ENCODE measurements at places on chromosomes 7 and 10.

- no peak for DNase-seq
These were observed 528.9 kb downstream of the MAGI2 start for GRCh38 chr7:78924581-78924980.

GRCh38 chr7:137836541-137836940 lies 10.2 kb downstream of the DGKI start:
- no peak for DNase-seq

DNA sequence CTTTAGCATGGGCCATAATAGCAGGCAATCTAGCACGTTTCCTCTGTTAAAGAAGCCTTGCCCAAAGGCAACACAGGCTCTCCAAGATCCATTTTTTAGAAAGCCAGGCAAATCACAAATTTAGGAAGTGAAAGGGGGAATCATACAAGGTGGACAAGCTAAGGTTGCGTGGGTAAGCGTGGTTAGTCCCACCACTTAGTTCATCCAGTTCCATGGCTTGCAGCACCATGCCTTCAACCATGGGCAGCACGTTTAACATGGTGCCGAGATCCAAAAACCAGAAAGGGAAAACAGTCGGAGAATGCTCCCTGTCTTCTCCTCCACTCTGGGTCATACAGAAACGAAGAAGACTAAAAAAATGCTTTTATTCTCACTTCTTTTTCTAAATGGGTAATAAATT lies 234.4 kb upstream of the IMMP2L start:
- no peak for DNase-seq

- DNase-seq = no peak
These were observed 102.3 kb downstream of the NPTX2 start for GRCh38 chr7:98719396-98719795.

- DNase-seq = no peak
These were observed 62.7 kb upstream of the RNF32 start for GRCh38 chr7:156577645-156578577.

DNA sequence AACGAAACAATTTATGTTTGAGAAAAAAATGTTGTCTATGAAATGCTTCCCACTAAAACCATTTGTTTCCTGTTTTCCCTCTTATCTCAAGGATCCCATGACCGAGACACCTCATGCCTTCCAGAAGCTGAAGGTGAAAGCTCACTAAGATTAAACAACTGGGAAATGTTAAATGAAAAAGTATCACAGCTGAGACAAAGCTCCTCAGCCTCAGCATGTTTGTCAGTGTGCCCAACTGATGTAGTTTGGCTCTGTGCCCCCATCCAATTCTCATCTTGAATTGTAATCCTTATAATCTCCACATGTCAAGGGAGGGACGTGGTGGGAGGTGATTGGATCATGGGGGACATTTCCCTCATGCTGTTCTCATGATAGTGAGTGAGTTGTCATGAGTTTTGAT lies 327.3 kb downstream of the HTR7 start:
- DNase-seq = no peak

DNA sequence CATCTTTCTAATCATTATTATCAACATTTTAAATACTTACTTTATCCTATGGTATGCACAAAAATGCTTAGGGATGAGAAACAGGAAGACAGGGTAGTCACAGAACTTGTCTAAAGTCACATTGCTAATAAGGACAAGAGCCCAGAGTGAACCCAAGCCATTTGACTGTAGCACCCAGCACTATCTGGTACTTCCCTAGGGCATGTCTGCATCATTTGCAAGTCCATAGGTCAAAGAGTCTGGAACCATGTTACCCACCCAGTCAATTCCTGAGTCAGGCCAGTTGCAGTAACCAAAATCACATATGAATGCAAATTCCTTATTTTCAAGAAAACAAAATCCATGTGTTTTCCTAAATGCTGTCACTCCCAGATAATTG lies 19.1 kb downstream of the ASAH2 start:
- no peak for DNase-seq

GRCh38 chr7:127854383-127854782 lies 176.9 kb downstream of the LRRC4 start:
- no peak for DNase-seq

DNA sequence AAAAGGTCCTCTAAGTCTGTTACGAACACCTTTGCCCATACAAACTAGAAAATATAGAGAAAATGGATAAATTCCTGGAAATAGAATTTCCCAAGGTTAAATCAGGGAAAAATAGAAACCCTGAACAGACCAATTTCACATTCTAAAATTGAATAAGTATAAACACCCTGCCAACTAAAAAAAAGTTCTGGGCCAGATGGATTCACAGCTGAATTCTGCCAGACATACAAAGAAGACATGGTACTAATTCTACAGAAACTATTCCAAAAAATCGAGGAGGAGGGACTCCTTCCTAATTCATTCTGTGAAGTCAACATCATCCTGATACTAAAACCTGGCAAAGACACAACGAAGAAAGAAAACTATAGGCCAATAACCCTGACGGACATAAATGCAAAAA lies 400.4 kb upstream of the SEMA3A start:
- no peak for DNase-seq

GRCh38 chr10:84945791-84946190 lies 617.4 kb downstream of the CCSER2 start:
- no peak for DNase-seq

- no peak for DNase-seq
These were observed 574.5 kb downstream of the ZWINT start for GRCh38 chr10:55786461-55787050.

DNA sequence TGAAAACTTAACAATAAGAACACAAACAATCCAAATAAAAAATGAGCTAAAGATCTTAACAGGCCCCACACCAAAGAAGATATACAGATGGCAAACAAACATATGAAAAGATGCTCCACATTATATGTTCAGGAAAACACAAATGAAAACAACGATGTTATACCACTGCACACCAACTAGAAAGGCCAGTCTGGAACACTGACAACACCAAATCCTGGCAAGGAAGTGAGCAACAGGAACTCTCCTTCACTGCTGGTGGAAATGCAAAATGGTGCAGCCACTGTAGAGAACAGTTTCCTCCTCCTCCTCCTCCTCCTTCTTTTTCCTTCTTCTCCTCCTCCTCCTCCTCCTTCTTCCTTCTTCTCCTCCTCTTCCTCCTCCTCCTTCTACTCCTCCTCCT lies 12.2 kb upstream of the NCAPG2 start:
- DNase-seq = no peak

- DNase-seq = no peak
These were observed 94.3 kb upstream of the PDE1C start for GRCh38 chr7:32164341-32164996.

DNA sequence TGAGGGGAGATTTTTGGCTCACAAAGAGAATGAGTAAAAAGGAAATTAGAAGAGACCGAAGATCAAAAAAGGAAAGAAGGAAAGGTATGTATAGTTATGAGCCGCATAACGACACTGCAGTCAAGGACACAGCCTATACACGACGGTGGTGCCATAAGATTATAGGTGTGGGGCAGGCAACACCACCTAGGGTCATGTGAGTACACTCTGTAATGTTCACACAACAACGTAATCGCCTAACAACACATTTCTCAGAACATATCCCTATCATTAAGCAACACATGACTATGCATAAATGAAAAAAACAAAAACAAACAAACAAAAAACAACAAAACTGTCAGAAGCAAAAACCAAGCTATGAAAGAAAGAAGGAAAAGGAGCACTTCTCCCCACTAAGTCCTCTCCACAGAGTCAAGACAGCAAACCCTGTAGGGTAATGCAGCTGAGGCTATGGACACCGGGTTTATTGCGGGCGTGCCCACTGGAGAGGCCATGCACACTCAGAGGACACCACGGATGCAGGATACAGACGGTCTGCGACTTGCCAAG lies 45.1 kb downstream of the PIP4K2A start:
- DNase-seq = no peak

DNA sequence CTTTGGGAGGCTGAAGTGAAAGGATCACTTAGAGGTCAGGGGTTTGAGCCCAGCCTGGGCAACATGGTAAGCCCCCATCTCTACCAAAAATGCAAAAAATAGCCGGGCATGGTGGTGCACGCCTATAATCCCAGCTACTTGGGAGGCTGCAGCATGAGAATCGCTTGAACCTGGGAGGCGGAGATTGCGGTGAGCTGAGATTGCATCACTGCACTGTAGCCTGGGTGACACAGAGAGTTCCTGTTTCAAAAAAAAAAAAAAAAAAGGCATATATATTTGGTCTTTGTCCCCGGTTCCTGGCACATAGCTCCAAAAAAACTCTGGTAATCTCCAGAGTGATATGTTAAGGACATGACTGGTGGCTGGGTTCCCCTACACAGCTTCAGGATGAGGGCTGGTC lies 147.3 kb downstream of the SEC23IP start:
- DNase-seq = no peak

- no peak for DNase-seq
These were observed 264.3 kb downstream of the CACNA2D1 start for GRCh38 chr7:82179311-82179710.

DNA sequence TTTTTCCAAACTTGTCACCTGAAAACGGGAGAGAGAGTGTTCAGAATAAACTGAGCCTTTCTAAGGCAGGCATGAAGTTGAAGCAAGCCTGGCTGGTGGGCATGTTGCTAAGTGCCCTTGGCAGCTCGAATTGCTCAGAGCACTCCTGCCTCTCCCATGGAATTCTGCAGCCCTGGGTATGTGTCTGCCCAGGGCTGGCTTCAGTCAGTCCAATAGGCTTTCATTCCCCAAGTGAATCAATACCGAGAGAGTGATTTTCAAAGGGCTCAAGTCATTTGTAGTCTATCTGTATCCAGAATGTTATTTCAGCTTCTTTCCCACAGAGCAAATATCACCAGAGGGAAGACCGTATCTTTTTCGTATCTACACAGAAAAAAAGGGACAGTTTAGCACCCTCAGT lies 415.5 kb upstream of the COBL start:
- no peak for DNase-seq

DNA sequence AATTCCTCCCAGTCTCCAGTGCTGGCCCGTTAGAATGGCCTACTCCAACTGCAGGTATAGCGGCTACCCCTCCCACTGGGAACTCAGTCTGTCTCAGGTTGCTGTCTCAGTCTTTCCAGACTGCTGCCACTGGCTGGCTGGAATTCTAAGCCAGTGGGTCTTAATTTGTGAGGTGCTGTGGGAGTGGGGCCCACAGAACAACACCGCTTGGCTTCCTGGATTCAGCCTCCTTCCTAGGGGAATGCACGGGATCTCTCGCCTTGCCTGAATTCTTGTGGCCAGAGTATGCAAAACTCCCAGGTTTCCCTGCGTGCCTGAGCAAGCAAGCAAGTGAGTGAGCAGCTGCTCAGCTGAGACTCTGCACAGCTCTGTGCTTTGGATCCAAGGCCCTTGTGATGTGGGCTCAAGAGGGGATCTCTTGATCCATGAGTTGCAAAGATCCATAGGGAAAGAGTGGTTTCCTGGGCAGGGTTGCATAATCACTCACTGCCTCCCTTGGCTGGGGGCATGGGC lies 41.5 kb upstream of the GPR141 start:
- DNase-seq = no peak

GRCh38 chr7:92057375-92057774 lies 76.9 kb downstream of the CYP51A1 start:
- DNase-seq = no peak

- no peak for DNase-seq
These were observed 203.1 kb upstream of the PTN start for GRCh38 chr7:137546671-137547070.

- DNase-seq = no peak
These were observed 199.2 kb downstream of the MALRD1 start for GRCh38 chr10:19247843-19248242.

GRCh38 chr7:30472784-30473775 lies 5.5 kb downstream of the NOD1 start:
- DNase-seq = no peak

GRCh38 chr7:2217716-2218443 lies 14.9 kb downstream of the MAD1L1 start:
- DNase-seq = no peak

DNA sequence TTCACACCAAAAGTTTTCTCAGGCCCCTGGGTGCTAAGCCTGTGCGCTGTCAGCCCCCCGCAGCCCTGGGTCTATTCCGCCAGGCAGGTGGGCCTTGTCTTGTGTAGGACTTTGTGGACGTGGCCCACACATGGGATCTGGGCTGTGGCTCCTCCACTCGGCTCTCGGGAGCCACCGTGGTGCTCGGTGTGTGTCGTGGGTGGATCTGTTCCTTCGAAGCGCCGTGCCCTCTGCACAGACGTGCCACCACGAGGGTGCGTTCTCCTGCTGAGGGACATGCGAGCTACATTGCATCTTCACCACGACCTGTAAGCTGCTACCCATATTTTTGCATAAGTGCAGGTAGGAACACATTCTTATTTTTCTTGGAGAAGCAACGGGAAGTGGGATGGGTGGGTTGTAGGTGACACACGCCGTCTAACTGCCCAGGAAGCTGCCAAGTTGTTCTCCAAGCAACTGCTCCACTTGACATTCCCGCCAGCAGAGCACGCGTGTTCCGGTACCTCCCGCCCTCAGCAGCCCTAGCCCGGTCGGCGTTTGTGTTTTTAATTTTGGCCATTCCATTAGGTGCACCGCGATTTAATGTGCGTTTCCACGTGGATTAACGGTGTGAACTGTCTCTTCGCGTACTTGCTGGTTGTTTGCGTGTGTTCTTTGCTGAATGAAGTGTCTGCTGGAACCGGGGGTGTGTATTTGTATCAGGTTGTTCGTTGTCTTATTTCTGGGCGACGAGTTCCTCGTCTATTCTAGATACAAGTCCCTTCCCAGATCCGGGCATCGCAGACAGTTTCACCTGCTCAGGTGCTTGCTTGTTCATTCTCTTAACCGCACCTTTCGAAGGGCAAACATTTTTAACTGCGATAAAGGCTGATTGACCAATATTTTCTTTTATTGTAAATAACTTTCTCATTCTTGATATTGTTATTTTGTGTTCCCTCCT lies 47.4 kb upstream of the CFAP46 start:
- DNase-seq = no peak

DNA sequence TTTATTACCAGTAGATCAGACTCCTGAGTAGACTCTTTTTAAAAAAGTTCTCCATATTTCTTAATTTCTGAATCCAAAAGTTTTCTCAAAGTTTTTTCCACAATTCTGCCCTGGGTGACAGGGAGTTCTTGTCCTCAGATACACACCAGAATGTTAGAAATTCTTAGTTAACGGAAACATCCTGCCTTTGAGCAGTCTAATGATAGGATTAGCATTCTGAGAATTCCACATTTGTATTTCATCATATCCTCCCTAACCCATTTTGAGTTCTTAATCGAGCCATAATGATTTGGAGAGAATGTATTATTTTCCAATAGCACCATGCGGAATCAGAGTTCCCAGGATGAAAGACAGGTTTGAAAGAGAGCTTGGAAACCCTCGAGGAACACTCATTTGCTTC lies 28.9 kb upstream of the MRPS33 start:
- no peak for DNase-seq

DNA sequence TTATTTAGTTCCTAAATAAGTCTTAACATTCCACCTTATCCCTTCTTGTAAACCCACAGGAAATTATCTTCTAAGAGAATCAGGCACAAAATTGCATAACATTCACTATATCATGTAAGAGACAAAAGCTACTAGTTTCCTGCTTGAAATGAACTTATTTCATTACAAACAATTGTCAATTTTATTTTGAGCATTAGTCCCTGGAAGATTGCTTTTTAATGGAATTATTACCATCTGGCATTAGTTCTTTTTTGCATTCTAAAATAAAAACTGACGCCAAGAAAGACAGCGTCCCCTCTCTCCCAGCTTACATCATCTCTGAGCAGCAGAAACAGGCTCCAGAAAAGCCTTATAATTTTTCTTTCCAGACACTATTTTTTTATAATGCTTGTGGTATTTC lies 121.8 kb downstream of the NOC3L start:
- no peak for DNase-seq
